Esophagus squamous epithelium (tissue), 5 donors: ENCODE measurements at places on chromosomes 5 and 9.

DNA sequence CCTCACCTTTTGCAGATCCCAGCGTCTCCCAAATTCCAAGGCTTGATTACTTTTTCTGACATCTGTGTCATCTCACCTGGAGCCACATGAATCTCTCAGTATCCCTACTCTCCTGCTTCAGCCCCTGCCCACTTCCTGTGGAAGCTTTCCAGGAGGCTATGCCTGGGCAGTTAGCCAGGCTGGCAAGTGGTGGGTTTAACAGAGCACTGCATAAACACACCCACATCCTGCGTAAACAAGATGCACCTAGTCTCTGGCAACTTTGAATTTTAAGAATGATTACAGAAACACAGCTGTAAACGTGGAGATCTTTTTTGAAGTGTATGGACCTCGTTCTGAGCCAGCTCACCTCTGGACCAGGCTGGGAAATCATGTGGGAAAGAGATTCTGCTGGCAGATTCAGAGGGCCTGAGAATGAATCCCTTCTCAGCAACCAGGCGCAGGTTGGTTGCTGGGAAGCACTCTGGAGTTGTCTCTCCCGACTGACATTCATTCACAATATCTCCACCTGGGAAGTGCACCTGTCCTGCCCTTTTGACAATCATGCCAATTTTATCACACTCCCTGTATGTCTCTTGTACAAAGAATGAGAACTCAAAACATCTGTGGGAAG is 55.7 kb upstream of the FANCC start:
- no peak for DNase-seq

GRCh38 chr5:154411338-154411737 is 34.5 kb upstream of the SAP30L start:
- DNase-seq, result no peak

DNA sequence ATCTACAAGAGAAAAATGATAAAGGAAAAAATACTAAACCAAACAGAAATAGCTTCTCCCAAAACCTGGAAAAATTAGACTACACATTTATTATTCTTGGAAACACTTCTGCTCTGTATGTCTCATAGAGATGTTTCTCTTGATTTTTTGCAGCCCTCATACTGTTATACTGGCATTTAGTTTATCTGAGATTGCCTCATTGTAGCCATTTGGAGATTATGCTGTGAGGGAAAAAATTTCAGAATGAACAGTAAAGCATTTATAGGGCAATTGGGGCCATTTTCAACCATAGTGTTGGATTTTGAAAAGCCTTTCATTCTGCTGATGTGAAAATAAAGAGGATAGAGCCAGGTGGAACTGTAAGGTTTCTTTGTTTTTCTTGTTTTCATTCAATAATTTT is 441.8 kb upstream of the RIOK2 start:
- no peak for DNase-seq

GRCh38 chr5:91885291-91886265 is 502.5 kb upstream of the ARRDC3 start:
- DNase-seq, result no peak

- no peak for DNase-seq
Observed at GRCh38 chr5:31359839-31360238, 166.4 kb downstream of the CDH6 start.

DNA sequence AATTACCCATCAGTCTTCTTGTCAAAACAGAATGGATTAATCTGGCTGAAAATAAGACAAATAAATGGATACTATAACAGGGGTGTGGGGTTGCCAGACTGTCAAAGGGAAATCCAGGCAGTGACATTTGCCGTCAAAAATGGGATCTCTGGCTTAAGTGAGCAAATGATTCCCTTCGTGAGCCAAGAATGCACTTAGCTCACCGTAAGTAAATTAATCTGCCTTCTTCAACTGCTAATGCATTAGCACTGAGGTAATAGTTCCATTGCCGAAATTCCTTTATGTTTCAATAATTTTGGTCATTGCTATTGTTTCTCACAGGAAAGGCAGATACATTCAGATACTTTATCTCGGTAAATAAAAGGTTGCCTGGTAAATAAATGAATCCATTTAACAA is 377.8 kb downstream of the KIAA0825 start:
- DNase-seq, result no peak

GRCh38 chr9:121708768-121709488 is 57.5 kb downstream of the DAB2IP start:
- no peak for DNase-seq

DNA sequence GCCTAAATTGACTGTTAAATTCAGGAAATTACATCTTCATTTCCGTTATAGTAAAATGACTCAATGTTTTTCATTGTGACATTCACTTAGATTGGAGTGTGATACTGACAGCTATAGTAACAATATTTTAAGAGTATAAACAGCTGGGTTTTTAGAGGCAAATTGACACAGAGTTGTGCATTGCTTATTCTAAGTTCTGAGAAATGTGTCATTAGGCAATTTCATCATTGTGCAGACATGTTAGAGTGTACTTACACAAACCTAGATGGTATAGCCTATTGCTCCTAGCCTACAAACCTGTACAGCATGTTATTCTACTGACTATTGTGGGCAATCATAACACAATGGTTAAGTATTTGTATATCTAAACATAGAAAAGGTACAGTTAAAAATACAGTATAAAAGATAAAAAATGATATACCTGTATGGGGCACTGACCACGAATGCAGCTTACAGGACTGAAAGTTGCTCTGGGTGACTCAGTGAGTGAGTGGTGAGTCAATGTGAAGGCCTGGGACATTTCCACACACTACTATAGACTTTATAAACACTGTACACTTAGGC is 132.7 kb downstream of the PDE4D start:
- DNase-seq, result no peak

DNA sequence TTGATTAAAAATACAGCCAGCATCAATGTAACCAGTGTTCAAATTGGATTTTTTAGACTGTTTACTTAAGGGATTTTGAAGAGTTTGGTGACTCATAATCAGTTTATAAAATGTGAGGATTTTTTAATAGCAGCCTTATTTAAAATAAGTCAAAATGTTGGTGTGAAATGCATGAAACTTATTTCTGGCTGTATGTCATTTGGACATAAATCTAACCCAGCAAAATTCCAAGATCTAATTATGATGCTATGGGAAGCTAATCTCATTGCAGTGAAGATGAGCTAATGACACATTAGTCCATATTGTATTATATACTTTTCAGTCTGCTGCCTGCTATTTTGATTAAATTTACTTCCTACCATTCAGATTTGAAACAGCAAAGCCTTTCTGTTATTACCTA is 140.3 kb downstream of the AOPEP start:
- DNase-seq, result no peak

DNA sequence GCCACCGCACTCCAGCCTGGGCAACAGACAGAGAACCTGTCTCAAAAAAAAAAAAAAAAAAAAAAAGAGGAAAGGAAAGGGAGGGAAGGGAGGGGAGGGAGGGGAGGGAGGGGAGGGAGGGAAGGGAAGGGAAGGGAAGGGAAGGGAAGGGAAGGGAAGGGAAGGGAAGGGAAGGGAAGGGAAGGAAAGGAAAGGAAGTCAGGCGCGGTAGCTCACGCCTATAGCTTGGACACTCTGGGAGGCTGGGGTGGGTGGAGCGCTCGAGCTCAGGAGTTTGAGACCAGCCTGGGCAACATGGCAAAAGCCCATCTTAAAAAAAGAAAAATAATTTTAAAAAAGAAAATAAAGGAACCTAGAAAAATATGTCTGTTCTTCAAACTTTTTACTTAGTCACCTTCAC is 56.0 kb upstream of the CER1 start:
- DNase-seq, result no peak

GRCh38 chr5:141650851-141651727 is at the start of gene FCHSD1:
TSS of gene FCHSD1 (minus strand) at chr5:141651418. CDS start at chr5:141651368, 50 bp downstream.
- peak; percentile 43 for DNase-seq

DNA sequence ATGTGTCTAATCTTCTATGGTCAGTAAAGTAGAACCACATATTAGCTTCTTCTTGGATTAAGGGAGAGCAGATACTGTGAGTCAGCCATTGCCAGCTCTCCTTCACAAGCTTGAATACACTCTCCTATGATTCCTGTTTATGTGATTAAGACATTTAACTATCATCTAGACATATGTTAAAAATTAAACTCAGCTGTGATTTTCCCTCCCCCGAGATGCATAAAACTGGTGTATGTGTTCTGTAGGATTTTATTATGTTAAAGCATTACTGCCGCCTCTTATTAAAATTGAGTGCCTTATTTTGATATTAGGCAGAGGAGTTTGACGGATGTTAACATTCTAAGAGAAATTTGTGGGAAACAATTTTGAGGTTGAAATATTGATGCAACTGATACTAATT is 114.6 kb downstream of the ACTBL2 start:
- DNase-seq, result no peak

DNA sequence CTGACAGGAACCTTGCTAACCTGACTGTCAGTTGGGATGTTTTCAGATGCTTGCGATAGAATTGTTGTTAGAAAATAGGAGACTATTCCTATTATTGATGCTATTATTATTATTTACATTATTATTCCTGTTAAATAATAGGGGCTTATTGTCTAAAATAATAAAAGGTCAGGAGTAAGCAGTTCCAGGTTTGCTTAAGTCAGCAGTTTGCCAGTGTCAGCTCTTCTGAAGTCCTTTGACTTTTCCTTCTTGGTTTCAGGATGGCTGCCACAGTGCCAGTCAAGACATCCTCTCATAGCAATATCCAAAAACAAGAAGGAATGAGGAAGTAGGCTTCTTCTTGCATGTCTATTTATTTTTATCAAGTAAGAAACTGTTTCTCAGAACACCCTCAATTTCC is 141.7 kb upstream of the MARCHF11 start:
- DNase-seq, result no peak

- DNase-seq, result no peak
Observed at GRCh38 chr9:5644501-5644900, 15.6 kb downstream of the RIC1 start.

GRCh38 chr9:92480986-92481633 is 1.2 kb downstream of the ASPN start:
- no peak for DNase-seq

GRCh38 chr5:61683148-61683547 is 351.1 kb downstream of the ZSWIM6 start:
- DNase-seq, result no peak

DNA sequence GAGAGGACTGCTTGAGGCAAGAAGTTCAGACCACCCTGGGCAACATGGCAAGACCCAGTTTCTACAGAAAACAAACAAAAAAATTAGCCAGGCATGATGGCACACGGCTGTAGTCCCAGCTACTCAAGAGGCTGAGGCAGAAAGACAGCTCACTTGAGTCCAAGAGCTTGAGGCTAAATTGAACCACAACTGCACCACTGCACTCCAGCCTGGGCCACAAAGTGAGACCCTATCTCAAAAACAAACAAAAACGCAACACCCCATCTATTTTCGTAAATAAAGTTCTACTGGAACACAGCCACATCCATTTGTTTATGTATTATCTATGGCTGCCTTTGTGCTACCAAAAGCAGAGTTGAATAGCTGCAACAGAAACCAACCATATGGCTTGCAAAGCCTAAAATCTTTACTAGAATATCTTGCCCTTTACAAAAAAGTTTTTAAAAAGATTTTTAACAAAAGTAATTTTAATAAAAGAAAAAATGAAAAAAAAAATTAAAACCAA is 67.5 kb downstream of the SETX start:
- no peak for DNase-seq

DNA sequence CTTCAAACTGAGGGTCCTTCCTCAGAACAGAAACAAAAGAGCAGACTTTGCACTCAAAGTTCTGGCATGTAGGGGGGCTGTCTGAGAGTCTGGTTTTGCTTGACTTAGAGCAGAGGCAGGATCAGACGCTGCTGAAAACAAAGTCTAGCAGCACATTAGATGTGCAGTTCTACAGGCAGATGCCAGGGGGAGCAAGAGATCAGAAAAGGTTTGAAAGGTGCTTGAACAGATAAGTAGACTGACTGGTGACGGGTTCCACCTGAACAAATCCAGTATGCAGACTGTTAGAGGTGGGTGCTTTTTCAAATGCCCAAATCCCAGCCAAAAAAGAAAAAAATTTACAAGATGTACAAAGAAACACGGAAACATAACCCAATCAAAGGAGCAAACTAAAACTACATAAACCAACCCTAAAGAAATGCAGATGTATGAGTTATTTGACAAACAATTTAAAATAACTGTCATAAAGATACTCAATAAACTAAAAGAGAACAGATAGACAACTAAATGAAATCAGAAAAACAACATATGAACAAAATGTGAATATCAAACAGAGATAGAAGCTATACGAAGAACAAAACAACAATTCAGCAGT is 194.7 kb upstream of the FREM1 start:
- no peak for DNase-seq

DNA sequence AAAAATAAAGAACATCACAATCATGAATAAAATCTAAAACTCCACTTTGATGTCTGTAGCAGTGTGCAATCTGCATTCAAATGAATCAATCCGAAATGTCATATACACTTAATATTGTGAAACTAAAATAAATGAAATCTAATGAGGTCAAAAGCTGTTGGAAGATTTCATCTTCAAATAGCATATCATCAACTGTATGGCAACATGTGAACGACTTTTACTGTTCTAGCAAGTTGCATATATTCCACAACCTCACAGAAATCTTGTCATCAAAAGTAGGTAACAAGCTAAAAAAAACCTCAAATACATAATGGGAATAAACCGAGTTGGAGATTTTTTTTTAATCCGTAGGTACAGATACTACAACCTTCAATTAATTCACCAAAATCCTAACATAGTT is 1.2 kb downstream of the PTBP3 start:
- no peak for DNase-seq

- no peak for DNase-seq
Observed at GRCh38 chr9:126413391-126414068, 86.9 kb downstream of the MVB12B start.

- DNase-seq, result no peak
Observed at GRCh38 chr5:41763081-41763480, 107.1 kb downstream of the OXCT1 start.

DNA sequence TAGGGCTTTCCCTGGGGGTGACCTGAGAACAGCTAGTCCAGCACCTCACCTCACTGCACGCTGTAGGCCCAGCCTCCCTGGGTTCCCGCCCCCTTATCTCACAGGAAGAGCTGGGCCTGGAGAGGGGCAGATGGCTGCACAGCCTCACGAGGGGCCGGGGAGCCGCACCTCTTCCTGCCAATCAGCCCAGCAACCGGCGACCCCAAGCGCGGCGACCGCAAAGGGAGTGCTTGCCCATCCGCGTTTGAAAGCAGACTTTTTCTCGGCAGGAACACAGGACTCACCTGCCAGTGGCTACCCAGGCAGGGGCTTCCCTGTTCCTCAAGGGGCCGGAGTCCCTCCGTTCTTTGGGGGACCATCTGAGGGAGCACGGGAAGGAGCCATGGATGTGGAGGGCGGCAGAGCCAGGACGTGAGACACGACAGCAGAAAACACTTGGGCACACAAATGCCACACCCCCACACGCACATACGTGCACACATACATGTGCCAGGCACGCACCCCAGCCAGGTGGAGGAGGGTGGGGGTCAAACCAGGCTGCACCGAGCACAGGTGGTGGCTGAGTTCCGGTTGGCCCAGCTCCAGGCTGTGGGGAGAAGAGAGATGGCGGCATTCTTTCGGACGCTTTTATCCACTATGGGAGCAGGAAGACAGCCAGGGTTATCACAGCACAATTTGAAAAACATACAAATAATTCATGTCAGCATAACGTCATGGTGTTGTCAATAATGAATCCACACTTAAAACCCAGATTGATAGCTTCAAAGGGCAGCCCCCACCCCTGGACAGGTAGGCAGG is 11.3 kb downstream of the TMEM250 start:
- no peak for DNase-seq

GRCh38 chr5:141850244-141850768 is 27.9 kb downstream of the PCDH1 start:
- no peak for DNase-seq

GRCh38 chr5:168179192-168179593 is 112.3 kb upstream of the WWC1 start:
- no peak for DNase-seq

GRCh38 chr5:148186248-148187003 is 16.4 kb upstream of the SPINK6 start:
- DNase-seq, result no peak
